ENCODE measurements at places on chromosomes 2 and 18.

DNA sequence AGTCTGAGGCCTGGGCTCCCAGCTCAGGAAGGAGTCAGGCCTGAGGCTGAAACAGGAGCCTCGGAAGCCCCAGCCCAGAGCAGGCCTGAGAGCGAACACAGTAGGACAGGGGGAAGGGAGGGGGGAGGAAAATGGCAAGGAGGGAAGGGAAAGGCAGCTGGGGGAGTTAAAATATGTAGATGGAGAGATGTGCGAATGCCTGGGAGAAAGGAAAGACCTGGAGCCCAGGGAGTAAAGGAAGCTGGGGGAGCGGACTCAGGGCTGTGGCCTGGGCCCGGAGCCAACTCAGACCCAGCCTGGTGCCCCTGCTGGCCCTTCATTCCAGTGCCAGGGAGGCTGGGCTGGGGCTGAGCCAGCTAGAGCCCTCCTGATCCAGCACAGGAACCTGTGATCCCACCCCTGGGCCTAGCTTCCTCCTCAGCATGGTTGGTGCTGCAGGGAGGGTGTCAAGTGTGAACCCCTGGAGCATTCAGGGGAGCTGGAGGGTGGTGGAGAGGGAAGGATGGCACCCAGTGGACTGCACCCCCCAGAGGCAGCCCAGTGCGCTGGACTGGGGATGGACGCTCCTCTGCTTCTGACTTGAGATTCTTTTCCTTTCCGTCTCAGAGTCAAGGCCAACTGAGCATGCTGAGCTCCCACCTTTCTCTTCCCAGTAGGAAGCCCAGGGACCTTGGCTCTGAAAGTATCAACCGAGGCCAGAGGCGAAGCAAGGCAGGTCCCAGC is 46.3 kb downstream of the EMX1 start:
- no peak for DNase-seq

DNA sequence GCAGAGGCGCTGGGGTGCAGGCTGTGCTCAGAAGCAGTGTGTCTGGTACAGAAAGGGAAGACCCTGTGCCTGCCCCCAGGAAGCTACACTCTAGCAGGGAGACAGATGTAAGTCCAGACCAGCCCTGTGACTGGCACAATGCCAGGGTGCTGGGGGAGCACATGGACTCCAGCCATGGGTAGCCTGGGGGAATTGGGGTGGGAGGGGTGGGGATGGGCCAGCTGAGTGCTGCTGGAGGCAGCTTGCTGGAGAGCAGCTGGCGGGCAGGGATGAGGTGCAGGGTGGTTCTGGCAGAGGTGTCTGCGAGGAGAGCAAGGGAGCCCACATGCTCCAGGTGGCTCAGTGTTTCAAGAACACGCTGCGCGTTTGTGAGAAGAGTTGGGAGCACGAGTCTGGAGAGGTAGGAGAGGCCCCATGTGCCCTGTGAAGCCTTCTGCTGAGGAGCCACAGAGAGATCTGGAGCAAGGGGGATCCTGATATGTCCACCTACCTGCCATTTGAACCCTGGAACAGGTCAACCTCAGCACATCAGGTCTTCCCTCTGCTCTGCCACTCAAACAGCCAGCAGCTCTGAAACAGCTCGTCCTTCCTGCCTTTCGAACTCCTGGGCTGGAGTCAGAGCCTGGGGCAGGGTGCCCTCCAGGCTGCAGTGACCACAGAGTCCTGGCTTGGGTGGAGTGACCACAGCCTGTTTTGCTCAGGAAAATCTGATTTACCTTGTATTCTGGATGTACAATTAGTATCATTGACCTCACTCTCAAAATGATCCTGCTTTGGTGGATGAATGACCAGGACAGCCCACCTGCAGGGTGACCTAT is 15.1 kb downstream of the ALLC start:
- DNase-seq = no peak

DNA sequence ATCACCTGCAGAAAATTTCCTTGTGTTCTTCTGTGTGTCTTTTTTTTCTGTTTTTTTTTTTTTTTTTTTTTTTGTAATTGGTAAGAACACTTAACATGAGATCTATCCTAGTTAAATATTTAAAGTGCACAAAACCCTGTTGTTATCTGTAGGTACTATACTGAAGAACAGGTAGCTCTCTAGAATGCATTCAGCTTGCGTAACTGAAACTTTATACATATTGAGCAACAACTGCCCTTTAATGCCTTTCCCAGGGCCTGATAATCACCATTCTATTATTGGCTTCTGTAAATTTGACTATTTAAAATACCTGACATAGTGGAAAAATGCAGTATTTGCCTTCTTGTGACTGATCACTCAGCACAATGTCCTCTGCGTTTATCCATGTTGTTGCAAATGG is 701.8 kb downstream of the SUCLG1 start:
- no peak for DNase-seq

GRCh38 chr18:75496151-75496550 is 68.6 kb upstream of the SMIM21 start:
- DNase-seq = no peak

DNA sequence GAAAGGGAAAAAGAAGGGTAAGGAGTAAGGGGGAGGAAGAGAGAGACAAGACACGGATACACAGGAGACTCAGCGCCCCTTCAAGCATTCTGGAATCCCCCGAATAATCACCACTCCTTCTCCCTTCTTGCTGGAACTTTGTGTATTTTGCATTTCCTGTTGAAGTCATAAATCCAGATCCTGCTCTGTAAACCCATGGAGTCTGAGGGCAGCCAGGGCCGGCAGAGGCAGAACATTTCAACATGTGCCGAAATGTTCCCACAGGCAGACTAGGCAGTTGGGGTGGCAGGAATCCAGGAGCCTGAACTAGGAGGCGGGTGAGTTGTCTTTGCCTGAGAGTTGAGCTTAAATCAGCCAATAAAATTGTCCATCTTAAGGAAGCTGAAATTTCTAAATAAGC is 193.1 kb downstream of the SH3RF3 start:
- no peak for DNase-seq

DNA sequence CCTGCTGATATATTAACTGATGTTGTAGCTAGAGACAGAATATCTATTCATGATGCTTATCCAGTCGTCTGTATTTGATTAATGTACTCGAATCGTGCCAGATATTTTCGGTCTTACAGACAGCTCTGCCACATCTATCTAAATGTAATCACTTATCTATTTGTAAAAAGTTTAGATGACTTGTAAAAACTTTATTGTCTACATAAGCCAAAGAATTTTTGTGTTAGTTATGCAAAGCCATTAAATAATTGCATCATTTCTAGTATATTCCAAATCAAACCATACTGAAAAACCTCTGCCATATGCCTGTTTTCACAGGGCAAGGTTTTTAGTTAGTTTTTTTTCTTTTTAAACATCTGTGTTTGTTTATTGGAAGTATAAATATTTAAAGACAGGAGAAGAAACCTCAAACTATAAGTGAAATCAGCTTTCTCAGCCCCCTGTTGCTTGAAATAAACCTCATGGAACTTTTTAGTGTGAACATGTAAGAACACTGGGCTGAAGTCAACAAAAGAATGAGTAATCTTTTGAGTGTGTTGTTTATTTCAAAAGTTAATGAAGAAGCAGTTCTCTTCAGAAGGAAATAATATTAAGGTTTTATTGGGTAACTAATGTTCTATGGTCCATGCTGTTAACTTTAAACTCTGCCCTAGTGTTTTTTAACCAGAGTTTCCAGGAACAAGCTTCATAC is 657.6 kb upstream of the SYT4 start:
- DNase-seq = no peak

- DNase-seq = no peak
Measured at GRCh38 chr2:76930056-76930744, 592.0 kb downstream of the LRRTM4 start.

GRCh38 chr2:33323957-33324356 is 152.5 kb upstream of the RASGRP3 start:
- DNase-seq = no peak

DNA sequence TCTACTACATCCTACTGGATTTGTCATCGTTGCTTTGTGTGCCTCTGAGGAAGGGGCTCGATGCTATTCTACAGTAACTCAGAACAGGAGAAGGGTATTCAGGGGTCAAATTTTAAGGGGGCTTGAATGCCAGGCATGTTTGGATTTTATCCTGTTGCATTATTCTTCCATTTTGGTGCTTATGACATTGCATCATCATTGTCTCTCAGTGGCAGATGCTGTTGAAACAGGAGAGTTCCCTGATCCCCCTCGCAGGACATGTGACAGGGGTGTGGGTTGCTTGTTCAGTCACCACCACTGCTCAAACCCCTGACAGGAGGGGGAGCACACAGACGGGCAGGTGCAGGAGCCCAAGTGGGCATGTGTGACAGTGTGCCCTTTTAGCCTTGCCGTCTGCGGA is 156.7 kb downstream of the SLC4A3 start:
- no peak for DNase-seq

DNA sequence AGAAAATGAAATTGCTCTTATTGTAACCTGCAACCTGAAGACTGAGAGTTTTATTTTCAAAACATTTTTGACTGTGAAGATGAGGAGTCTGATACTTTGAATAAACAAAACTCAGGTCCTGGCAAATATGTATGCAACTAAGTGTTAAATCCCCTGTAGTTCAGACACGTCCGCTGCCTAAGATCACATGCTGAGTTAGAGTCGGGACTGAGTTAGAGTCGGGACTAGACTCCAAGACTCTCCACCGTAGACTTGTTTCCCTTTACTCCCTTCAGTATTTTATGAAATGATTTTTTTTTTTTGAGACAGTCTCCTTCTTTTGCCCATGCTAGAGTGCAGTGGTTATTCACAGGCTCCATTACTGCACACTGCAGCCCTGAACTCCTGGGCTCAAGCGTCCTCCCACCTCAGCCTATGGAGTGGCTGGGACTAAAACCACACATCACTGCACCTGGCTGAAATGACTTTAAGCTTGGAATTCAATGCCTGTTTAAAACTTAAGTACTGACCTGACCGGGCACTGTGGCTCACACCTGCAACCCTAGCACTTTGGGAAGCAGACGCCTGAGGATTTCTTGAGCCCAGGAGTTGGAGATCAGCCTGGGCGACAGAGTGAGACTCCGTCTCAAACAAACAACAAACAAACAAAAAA is 28.0 kb upstream of the PMAIP1 start:
- DNase-seq = no peak

- no peak for DNase-seq
Measured at GRCh38 chr2:213806125-213806726, 522.0 kb downstream of the SPAG16 start.

GRCh38 chr18:28760299-28760698 is 583.4 kb upstream of the CDH2 start:
- DNase-seq = no peak

- DNase-seq = no peak
Measured at GRCh38 chr2:39733070-39733674, 45.9 kb downstream of the THUMPD2 start.

DNA sequence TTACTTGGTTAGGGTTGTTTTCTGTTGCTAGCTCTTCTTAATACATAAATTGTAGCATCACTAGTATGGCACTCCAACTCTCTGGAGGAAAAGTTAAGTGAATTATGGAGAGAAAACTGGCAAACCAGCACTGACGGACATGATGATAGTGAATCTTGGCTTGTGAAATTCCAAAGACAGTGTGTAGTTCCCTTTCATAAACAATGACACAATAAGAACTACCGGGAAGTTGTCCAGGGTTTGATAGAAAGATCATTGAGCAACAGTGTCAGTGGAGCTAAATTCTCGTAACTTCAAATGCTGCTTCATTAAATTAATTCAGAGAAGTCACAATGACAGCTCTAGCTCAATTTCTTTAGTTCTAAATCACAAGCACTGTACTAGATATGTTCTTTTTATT is 66.5 kb downstream of the RIT2 start:
- no peak for DNase-seq

DNA sequence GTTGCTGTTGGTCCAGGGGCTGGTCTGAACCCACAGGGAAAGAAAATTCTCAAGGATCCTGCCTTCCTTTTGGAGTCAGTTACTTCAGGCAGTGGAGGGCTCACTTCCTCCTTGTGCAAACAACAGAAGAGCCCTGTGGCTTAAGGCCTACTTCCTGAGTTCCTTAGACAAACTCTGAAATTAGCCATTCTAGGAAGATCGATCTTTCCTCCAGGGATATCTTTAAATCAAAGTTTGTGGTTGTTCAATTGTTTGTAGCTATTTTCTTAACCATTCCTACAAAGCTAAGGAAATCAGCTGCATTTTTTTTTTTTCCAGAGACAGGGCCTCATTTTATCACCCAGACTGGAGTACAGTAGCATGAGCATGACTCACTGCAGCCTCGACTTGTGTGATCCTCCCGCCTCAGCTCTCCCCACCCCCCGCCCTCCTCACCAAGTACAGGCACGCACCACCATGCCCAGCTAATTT is 156.0 kb downstream of the TANC1 start:
- peak; percentile 58 for DNase-seq

- DNase-seq = no peak
Measured at GRCh38 chr2:170300993-170301392, 123.0 kb downstream of the MYO3B start.

DNA sequence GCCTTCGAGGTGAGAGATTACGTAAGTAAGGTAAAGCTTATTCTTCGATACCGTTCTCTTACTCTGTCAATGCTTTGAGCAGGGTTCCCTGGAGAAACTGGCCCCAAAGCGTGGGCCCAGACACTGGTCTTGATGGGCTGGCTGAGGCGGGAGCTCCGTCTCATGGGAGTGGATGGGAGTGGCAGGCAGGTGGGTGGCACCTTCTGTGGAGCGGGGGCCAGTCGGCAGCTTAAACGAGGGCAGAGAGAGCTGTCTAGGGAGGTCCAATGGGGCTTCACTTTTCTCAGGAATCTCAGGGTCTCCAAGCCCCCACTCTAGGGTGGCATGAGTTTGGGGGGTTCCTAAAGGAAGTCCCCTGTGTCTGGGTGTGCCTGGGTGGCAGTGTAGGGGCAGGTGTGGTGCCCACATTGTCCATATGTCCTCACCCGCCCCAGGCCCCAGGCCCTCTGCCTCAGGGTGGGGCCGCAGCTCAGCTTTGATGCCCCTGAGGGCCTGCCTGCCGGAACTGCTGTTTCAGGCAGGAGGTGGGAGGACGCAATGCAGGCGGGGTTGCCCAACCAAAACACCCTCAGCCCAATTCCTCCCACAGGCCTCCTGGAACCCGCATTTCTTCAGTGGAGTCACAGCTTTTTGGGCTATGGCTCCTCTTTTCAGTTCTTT is 32.5 kb upstream of the FOSL2 start:
- no peak for DNase-seq

- no peak for DNase-seq
Measured at GRCh38 chr18:64253873-64254272, 105.0 kb upstream of the LINC00305 start.

DNA sequence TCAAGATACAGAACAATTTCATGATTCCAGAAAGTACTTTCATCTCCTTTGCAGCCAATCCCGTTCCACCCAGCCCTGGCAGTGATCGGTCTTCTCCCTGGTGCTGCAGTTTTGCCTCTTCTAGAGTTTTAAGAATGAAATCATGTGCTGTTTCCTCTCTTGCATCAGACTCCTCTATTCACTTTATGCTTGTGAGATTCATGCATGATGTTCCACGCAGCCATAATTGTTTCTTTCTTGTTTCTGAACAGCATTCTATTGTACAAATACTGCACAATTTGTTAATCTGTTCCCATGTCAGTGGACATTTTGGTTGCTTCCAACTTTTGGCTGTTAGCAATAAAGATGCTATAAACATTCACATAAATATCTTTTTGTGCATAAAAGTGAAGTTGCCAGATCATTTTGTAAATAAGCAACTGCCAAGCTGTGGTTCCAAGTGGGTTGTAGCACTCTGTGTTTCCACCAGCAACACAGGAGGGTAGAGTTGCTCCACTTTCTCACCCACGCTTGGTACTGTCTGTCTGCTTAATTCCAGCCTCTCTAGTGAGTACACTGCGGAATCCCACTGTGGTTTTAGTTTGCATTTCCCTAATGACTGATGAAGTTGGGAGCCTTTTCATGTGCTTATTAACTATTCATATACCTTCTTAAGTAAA is 104.5 kb downstream of the TWIST2 start:
- DNase-seq = no peak

GRCh38 chr2:14702258-14702657 is 69.7 kb downstream of the LRATD1 start:
- no peak for DNase-seq
